ENCODE measurements at places on chromosomes 1 and 21. TPM values are rescaled to one million over a fixed set of nuclear protein-coding genes. Genes with fewer than 3 reads are reported as not detected.

The SELL gene
- 2.1 TPM for polyA plus RNA-seq

DNA sequence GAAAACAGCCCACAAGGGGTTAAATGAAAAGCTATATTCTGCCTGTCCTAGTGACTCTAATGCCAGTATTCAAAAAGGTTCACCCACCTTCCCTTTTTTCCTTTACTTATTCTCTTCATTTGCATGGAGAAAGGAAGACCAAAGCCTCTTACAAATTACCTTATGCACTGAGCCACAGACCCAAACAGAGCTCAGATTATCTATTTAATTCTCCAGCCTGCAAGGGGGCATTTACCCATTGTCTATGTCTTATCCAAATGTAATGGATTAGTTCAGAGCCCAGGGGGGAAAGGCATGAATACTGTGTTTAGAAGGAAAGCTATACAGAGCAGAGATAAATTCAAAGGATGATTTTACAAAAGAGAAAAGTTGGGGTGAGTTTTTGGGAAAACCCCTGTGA is 388.5 kb downstream of the OMA1 start:
- H3K4me3 ChIP-seq: no peak overlapping the region
- no peaks in the 10 kb centered on the region for H3K4me1 ChIP-seq
- H3K27ac ChIP-seq: no peak overlapping the region
- H3K27me3 ChIP-seq: no peaks in the 10 kb centered on the region
- no peaks in the 10 kb centered on the region for H3K36me3 ChIP-seq
- DNase-seq: no peak

GRCh38 chr1:110262846-110263631 is 52.9 kb downstream of the KCNC4 start:
- H3K36me3 ChIP-seq: no peaks in the 10 kb centered on the region
- H3K4me3 ChIP-seq: no peak overlapping the region
- no peak for DNase-seq
- no peak overlapping the region for H3K27ac ChIP-seq

The LCE1B gene
- not detected for polyA plus RNA-seq

- no peak overlapping the region for H3K4me3 ChIP-seq
- H3K27ac ChIP-seq: no peak overlapping the region
- no peak for DNase-seq
- no peaks in the 10 kb centered on the region for H3K27me3 ChIP-seq
Measured at GRCh38 chr21:33244082-33244778, 14.5 kb downstream of the IFNAR2 start.

The NES gene
- 26.5 TPM for polyA plus RNA-seq

The ZNF644 gene
- 37.6 TPM for polyA plus RNA-seq

- no peak overlapping the region for H3K4me3 ChIP-seq
- H3K27me3 ChIP-seq: peaks cover 74% of the 10 kb centered on the region
- H3K27ac ChIP-seq: no peak overlapping the region
- peaks cover 8% of the 10 kb centered on the region for H3K4me1 ChIP-seq
- DNase-seq: no peak
Measured at GRCh38 chr1:9201401-9202239, 33.0 kb upstream of the H6PD start.

GRCh38 chr1:43518935-43519686 is 11.6 kb upstream of the PTPRF start:
- no peak overlapping the region for H3K4me3 ChIP-seq
- no peak overlapping the region for H3K27ac ChIP-seq

DNA sequence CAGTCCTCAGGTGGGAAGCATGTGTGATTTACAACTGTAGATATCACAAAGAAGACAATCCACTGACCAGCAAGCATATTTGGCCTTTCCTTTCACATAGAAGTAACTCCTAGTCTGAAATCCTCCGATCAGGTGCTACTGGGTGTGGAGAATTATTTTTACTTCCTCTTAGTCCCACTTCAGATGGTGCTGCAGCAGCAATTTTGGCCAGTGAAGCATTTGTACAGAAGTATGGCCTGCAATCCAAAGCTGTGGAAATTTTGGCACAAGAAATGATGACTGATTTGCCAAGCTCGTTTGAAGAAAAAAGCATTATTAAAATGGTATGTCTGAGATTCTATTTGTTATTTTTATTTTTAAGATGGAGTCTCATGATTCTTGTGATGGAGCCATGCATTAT is 51.0 kb downstream of the SCP2 start:
- DNase-seq: no peak
- H3K27ac ChIP-seq: no peak overlapping the region
- peaks cover 58% of the 10 kb centered on the region for H3K36me3 ChIP-seq
- no peak overlapping the region for H3K4me3 ChIP-seq
- peaks cover 6% of the 10 kb centered on the region for H3K4me1 ChIP-seq

DNA sequence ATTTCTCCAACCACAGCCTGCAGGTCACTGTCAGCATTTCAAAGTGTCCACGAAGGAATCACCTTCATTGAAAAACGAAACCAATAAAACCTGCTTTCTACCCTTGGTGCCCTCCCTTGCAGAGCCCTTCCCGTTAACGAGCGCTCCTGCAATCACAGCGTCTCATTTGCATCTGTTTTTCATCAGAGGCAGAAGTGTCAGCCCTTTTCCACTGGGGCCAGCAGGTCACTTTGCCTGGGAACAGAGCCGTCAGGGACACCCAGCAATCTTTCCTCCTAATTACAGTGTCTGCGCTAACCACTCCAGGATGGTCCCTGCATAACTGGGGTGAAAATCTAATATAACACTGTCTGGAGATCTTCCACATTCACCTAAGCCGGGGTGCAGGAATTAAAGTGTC is 85.3 kb downstream of the PSMG1 start:
- H3K4me3 ChIP-seq: no peak overlapping the region
- peaks cover 20% of the 10 kb centered on the region for H3K4me1 ChIP-seq
- no peaks in the 10 kb centered on the region for H3K27me3 ChIP-seq
- H3K27ac ChIP-seq: no peak overlapping the region
- no peak for DNase-seq
- H3K36me3 ChIP-seq: no peaks in the 10 kb centered on the region

- H3K4me3 ChIP-seq: no peak overlapping the region
- peaks cover 63% of the 10 kb centered on the region for H3K36me3 ChIP-seq
- H3K4me1 ChIP-seq: no peaks in the 10 kb centered on the region
- no peak for DNase-seq
Measured at GRCh38 chr1:24673341-24673740, 30.2 kb downstream of the SRRM1 start.

The ITLN2 gene
- 1.9 TPM for polyA plus RNA-seq

The RAB3B gene
- 4.1 TPM for polyA plus RNA-seq

The RPS6KA1 gene
- polyA plus RNA-seq: 98.2 TPM

DNA sequence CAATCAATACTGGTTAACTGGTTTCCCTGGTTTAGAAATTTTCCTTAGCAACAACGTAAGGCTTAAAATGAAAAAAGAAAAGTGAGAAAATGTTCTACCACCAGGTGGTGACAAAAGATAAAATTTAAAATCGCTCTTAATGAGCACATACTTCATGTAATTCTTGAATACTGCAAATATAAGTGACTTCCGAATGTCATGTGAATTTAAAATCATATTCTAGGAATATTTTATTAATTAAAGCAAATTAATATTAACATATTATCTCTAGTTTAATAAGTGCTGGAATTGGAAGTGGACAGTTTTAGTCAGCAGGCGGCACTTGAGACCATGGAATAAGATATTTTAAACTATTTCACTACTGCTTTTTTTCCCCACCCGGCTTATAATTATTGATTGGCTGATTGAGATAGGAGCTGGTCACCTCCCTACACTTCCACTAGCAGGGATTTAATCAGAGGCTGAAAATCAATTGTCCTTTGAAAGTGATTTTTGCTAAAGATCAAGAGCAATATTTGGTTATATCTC is 5.0 kb upstream of the ADAMTS1 start:
- no peaks in the 10 kb centered on the region for H3K4me1 ChIP-seq
- H3K4me3 ChIP-seq: no peak overlapping the region
- no peaks in the 10 kb centered on the region for H3K27me3 ChIP-seq
- H3K36me3 ChIP-seq: no peaks in the 10 kb centered on the region

GRCh38 chr1:220810963-220811362 is 24.2 kb downstream of the MTARC1 start:
- H3K27me3 ChIP-seq: no peaks in the 10 kb centered on the region
- H3K27ac ChIP-seq: no peak overlapping the region
- H3K4me3 ChIP-seq: no peak overlapping the region
- H3K36me3 ChIP-seq: peaks cover 24% of the 10 kb centered on the region
- DNase-seq: no peak

DNA sequence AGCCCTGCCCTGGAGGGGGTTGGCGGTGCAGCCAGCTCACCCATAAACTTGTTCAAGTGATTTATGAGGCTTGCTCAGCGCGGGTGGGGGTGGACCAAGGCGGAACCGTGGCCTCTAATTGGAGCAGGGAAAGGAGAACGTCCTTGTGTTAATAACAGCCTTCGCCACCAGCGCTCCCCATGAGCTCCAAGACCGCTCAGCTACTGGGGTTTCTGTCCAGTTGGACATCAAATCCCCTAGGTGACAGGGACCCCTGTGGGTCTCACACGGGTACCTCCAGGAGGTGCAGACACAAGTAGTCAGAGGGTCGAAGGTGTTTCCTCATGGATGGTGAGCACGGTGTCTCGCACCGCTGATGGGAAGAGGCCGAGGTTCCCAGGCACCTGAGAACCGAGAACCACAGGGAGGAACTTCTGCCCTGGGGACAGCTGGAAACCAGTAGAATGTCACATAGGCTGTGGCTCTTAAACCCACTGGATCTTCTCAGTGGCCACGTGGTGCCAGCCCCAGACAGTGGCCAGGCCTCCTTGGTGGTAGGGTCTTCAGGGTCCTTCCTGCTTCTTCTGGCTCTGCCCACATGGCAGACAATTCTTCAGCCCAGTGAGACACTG is 3.7 kb upstream of the ACTRT2 start:
- H3K36me3 ChIP-seq: no peaks in the 10 kb centered on the region
- no peak overlapping the region for H3K27ac ChIP-seq
- no peak overlapping the region for H3K4me3 ChIP-seq
- peak; percentile 44 for DNase-seq
- H3K4me1 ChIP-seq: peaks cover 12% of the 10 kb centered on the region

The TBX19 gene
- 2.3 TPM for polyA plus RNA-seq

- no peak overlapping the region for H3K4me3 ChIP-seq
- no peak overlapping the region for H3K27ac ChIP-seq
Measured at GRCh38 chr1:157852476-157852875, 10.9 kb upstream of the CD5L start.

The VASH2 gene
- polyA plus RNA-seq: 5.1 TPM

- peak overlapping the region; percentile 37 for H3K27ac ChIP-seq
- H3K4me3 ChIP-seq: no peak overlapping the region
- DNase-seq: no peak
- peaks cover 99% of the 10 kb centered on the region for H3K36me3 ChIP-seq
- H3K27me3 ChIP-seq: no peaks in the 10 kb centered on the region
Measured at GRCh38 chr1:26771285-26771642, 16.5 kb upstream of the PIGV start.

DNA sequence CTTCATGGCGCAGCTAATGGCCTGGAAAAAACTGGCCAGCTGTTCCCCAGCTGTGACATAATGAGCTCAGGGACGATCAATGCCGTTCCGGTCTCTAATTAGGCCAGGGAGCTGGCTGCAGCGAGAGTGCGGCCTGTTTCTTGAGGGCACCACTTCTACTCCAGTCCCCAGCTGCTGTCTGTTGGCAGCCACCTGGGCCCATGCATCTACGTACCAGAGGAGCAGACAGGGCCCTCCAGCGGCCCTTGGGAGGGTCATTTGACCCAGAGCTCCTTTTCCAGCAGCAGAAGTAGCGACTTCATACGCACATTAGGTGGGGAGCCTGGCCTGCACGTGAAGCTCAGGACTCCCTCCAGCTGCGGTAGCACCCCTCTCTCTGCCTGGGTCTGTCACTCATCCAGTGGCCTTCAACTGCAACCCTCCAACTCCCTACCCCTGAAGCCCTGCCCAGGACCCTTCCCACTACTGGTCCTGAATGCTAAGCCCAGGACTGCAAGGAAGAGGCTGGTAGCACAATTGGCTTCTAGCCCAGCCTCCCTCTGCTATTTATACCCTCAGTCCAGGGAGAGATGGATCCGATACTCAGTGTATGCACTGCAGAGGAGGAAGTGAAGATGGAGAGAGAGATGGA is 9.1 kb upstream of the GPR61 start:
- no peaks in the 10 kb centered on the region for H3K36me3 ChIP-seq
- DNase-seq: peak; percentile 31
- H3K4me3 ChIP-seq: no peak overlapping the region
- H3K4me1 ChIP-seq: peaks cover 7% of the 10 kb centered on the region
- H3K27ac ChIP-seq: no peak overlapping the region
